ENCODE measurements at places on chromosomes 11 and 22.
A peak's percentile ranks its signal among the peaks of the same experiment; 100 is the strongest.

DNA sequence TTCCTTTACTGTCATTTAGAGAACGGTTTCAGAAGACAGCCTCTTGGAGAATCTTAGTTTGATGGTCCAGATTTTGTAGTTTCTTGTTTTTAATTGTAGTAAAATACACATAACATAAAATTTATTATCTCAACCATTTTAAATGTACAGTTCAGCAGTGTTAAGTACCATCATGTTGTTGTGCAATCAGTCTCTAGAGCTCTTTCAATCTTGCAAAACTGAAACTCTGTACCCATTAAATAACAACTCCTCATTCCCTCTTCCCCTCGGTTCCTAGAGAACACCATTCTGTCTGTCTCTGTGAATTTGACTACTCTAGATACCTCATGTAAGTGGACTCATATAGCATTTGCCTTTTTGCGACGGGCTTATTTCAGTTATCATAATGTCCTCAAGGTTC lies 69.8 kb downstream of the GRIK4 start:
- no peaks in the 10 kb centered on the region for H3K4me1 ChIP-seq
- H3K27ac ChIP-seq = no peak overlapping the region
- H3K36me3 ChIP-seq = no peaks in the 10 kb centered on the region

DNA sequence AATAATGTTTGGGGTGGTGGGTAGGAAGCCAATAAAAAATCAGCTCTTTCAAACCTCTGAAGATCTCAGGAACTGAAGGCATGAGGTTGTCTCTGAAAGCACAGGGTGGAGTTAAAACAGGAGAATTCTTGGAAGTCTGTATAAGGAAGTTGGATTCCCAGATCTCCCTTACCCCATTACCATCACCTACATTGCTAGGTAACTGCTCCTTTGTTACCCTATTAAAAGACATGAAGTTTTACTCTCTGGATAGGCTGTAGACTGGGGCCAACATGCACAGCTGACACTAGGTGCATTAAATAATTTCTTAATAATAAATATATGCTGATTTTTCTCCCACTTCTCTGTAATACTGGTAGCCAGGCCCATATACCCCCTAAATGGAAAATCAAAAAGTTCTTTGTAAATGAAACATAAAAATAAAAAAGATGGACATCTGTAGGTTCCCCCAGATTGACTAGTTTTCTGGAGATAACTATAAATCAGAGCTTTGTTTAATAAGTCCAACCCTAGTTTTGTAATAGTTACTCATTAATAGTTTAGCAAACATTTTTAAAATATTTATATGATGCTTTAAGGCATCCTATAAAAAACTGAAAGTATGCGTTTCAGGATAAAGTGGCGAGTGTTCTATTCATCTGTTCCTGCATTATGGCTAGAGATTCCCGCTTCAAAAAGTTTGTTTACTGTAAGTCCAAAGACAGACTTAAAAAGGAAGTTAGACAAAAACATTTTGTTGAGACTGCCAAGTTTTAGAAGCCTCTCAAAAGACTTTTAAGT lies 63.8 kb downstream of the KIF18A start:
- no peaks in the 10 kb centered on the region for H3K27me3 ChIP-seq
- no peak for DNase-seq
- no peak overlapping the region for H3K4me3 ChIP-seq
- H3K36me3 ChIP-seq = no peaks in the 10 kb centered on the region
- no peaks in the 10 kb centered on the region for H3K4me1 ChIP-seq

DNA sequence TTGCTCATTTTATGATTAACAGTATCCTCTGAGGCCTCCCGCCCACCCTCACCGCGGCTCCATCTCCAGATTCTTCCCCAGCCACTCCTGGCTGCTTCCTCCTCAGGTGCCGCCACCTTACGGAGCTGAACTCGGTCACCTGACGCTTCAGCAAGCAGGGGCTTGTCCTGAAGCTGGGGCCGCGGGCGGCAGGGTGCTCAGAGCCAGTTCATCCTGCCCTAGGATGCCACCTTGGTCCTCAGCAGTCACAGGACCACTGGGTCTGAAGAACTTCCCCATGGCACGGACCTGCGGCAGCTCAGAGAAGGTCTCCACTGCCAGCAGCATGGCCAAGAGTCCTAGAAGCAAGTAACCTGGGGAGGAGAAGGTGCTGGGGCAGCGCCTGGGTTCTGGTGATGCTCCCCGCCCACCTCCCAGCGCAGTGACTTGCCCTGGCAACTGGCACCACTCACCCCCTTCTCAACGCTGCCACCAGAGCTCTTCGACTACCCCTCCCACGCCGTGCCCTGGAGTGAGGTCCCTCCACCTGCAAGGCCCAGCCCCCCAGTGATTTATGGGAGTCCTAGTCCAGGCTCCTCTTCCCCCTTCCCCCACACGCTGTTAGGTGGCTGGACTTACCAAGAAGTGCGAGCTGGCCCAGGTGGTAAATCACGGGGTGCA lies 2.6 kb downstream of the KCNK7 start:
- H3K4me3 ChIP-seq = no peak overlapping the region
- H3K27ac ChIP-seq = peak overlapping the region; percentile 73
- peaks cover 21% of the 10 kb centered on the region for H3K4me1 ChIP-seq
- H3K27me3 ChIP-seq = no peaks in the 10 kb centered on the region
- H3K36me3 ChIP-seq = peaks cover 34% of the 10 kb centered on the region

- DNase-seq = no peak
- H3K27me3 ChIP-seq = peaks cover 3% of the 10 kb centered on the region
- H3K27ac ChIP-seq = no peak overlapping the region
- H3K4me1 ChIP-seq = peaks cover 15% of the 10 kb centered on the region
- no peak overlapping the region for H3K4me3 ChIP-seq
- no peaks in the 10 kb centered on the region for H3K36me3 ChIP-seq
Observed at GRCh38 chr11:69335007-69335780, 41.2 kb downstream of the MYEOV start.

DNA sequence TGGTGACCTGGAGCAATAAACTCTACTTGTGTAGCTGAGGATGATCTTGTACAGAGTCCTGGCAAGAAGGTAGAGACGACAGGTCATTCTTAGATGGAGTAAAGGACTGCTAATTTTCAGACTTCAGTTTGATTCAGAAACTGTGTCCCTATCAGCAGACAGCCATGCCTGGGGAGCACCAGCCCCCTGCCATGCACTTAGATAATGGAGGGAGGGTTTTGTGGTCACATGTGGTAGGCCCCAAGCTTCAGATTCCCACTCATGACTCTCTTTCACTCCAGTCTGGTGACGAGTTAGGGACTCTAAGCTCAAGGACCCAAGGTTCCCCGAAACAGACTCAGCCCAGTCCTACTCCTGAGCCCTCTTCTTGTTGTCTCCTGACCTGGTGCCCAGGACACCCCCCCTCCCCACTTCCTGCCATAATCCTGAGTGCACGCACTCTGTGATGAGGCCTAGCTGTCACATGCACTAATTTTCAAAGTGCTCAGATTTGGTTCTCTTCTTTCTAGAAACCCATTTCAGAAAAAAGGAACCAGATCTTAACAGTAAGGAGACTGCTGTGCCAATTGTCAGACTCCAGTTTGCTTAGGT lies 10.2 kb upstream of the AMPD3 start:
- peak overlapping the region; percentile 44 for H3K27ac ChIP-seq
- no peaks in the 10 kb centered on the region for H3K27me3 ChIP-seq
- no peak overlapping the region for H3K4me3 ChIP-seq
- DNase-seq = no peak
- peaks cover 16% of the 10 kb centered on the region for H3K4me1 ChIP-seq

DNA sequence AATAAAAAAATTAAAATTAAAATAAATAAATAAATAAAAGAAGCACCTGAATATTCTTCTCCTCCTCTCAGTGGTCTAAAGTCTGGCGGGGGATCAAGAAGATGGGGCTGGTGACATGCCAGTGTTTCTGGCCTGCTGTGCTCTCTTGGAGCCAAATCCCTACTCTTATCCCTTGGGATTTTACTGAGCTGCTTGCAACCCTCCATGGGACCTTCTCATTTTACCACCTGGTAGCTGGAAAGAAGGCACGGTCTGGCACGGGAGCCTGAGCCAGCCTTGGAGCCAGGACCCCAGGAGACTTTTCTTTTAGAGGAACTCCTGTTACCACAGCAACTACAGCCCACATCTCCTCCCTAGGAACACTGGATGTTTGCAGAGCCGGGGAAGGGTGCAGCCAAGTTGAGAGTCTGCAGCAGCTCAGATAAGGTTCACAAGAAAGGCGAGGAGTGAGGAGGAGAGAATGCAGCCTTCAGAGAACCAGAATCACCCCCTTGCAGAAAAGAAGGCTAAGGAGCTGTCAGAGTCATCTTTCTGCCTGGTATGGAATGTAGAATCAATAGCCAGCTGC lies 21.4 kb downstream of the CD6 start:
- peak overlapping the region; percentile 11 for H3K4me3 ChIP-seq
- H3K27ac ChIP-seq = peak overlapping the region; percentile 85
- no peaks in the 10 kb centered on the region for H3K27me3 ChIP-seq

DNA sequence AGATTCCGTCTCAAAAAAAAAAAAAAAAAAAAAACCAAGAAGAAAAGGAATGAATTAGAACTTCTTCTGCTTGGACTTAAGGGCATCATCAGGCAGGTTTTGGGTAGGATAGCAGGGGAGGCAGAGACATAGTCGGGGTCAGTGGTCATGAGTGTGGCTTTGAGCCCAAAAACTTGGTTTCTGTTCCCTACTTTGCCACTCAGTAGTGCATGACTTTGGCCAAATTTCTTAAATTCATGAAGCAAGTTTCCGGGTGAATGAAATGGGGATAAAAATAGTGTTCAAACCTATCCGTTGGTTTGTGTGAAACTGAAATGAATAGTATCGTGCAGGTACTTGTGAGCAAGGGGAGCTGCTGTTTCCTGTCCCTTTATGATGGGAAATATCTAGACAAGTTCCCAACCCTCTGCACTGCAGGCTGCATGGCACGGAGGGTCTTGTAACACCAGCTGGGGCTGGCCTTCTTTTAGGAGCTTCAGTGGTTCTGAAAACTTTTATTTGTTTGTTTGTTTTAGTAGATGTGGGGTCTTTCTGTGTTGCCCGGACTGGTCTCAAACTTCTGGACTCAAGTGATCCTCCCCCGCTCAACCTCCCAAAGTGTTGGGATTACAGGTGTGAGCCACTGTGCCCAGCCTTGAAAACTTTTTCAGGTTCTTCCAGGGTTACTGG lies 18.4 kb downstream of the NEAT1 start:
- H3K27me3 ChIP-seq = no peaks in the 10 kb centered on the region
- no peak for DNase-seq
- peak overlapping the region; percentile 80 for H3K27ac ChIP-seq

DNA sequence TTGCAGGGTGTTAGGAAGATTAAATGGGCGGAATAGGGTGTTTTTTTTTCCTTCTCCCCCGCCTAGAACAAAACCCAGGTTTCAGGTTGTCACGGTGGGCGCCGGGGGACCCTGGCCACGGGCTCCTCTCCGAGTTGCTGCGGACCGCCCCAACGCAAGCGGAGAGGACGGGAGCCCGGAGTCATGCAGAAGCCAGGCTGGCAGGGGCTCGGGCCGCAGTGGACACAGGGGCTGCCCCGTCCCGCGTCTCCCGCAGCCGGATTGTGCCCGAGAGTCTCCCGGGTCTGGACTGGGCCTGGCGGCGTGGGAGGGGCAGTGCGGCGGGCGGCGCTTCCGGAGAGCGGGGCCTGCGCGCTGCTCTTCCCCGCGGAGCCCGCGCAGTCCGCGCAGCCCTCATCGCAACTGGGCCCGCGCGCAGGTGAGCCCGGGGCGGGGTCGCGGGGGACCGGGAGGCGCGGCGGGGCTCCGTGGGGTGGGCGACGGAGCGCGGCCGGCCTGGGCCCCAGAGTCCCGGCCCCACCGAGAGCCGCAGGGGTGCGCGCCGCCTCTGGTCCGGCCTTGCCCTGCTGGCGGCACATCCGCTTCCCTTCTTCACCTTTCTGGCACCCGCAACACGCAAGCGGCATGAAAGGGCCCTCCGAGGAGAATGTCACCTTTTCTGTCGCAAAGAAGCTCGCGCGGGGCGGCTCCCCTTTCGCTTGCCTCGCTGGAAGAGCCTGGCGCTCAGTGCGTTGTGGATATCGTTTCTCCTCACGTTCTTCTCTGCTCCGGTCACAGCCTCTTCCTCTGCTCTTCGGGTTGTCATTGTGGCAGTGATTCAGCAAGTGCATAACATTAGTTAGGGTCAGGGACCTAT lies at the start of gene TIRAP:
Gene TIRAP, plus strand, starts transcription at position 358 of the 856 bp plus-strand sequence. CDS start 7,802 bp downstream, outside the sequence.
- peak; percentile 60 for DNase-seq
- peaks cover 15% of the 10 kb centered on the region for H3K36me3 ChIP-seq
- H3K4me1 ChIP-seq = peaks cover 38% of the 10 kb centered on the region
- no peaks in the 10 kb centered on the region for H3K27me3 ChIP-seq

DNA sequence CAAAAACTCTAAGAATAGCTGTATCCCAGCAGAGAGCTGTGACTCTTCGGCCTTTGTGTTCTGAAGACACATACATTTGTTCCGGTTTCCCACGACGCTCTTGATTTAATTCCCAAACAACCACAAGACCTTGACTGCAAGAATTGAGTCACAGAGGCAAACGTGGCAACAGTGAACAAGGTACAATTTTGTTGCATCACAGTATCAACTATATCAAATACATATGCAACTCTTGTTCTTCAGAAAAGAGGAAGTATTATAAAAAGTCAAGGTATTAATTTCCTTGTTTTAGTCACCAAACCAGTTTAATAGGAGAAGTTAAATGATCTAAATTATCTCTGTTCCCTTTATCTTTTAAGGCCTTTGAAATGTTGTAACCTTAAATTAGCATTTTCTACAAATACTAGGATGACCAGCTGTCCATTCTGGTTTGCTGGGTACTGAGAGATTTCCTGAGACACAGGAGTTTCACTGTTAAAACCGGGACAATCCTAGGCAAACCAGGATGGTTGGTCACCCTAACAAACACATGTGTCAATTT lies 11.1 kb downstream of the HPS5 start:
- H3K4me3 ChIP-seq = no peak overlapping the region
- no peaks in the 10 kb centered on the region for H3K4me1 ChIP-seq
- DNase-seq = no peak
- no peak overlapping the region for H3K27ac ChIP-seq

DNA sequence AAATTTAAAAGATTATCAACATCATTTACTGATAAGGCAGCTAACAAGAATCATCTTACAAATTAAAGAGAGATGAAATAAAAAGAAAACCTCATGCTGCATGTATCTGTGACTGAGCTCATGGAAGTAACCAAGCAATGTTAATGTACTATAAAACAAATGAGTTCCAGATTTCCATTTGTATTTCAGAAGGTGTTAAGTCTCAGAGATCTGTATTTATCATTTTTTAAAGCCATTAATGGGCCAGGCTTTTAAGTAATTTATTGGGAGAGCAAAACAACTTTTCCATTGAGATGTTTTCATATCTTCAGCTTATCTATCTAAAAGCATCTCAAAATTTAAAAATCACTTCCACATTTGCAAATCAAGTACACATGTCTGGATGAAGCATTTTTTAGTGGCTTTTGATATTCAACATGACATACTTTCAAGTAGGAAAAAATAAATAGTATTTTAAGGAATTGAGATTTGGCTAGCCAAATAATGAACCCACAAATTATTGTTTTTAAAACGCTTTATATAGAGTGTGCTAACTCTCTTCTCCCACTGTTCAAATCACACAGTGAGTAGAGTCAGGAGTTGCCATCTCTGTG lies 17.9 kb upstream of the BBOX1 start:
- H3K4me1 ChIP-seq = no peaks in the 10 kb centered on the region
- no peak for DNase-seq
- H3K27me3 ChIP-seq = no peaks in the 10 kb centered on the region
- H3K36me3 ChIP-seq = no peaks in the 10 kb centered on the region
- no peak overlapping the region for H3K27ac ChIP-seq

- H3K4me3 ChIP-seq = no peak overlapping the region
- no peaks in the 10 kb centered on the region for H3K27me3 ChIP-seq
- no peak for DNase-seq
- H3K36me3 ChIP-seq = peaks cover 36% of the 10 kb centered on the region
Observed at GRCh38 chr11:86264649-86265048, 20.1 kb downstream of the EED start.

- no peak overlapping the region for H3K4me3 ChIP-seq
- H3K36me3 ChIP-seq = no peaks in the 10 kb centered on the region
- H3K4me1 ChIP-seq = no peaks in the 10 kb centered on the region
- H3K27ac ChIP-seq = no peak overlapping the region
- DNase-seq = no peak
- peaks cover 64% of the 10 kb centered on the region for H3K27me3 ChIP-seq
Observed at GRCh38 chr11:70117567-70118145, 39.5 kb downstream of the ANO1 start.

Measured in effector memory CD8-positive, alpha-beta T cell (primary cell).